ENCODE measurements at places on chromosomes 4 and X.

DNA sequence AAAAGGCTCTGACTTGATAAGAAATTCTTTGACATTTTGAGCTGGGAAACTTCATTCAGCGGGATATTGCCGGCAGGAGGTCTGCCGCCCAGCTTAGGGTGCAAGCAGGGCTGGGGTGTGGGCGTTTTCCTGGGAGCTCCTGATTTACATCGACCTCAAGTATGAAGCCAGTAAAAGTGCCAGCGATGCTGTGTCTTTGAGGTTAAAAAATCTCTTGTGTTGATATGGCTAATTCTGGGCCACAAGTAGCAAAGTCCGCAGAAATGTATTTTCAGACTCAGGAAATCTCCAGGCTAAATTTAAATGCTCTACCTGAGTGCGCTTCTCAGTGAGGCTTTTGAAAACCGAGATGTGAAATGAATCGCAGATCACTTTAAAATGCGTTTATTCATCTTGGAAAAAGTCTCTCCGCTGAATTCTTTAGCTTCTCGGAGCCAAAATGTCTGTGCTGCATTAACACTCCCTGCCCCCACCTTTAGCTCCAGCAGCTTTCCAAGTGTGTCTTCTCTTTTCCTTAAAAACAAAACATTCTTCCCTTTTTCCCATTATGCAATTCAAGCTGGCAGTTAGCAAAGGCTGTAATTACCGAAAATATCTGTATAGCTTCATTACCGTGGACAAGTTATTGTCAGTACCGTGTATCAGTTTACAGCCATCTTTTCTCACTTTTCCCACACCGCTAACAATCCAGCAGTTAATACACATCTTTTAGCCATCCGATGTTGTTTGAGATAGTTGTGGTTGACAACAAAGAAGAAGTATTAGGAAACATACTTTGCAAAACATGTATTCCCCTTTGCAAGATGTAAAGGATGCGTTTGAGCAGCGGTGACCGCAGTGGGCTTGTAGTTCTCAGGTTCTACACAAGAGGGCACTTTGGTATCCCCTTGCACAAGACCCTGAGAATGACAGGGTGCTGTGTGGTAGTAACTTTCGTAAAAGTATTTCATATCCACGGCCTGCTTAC lies 136.0 kb upstream of the STX18 start:
- DNase-seq = no peak

DNA sequence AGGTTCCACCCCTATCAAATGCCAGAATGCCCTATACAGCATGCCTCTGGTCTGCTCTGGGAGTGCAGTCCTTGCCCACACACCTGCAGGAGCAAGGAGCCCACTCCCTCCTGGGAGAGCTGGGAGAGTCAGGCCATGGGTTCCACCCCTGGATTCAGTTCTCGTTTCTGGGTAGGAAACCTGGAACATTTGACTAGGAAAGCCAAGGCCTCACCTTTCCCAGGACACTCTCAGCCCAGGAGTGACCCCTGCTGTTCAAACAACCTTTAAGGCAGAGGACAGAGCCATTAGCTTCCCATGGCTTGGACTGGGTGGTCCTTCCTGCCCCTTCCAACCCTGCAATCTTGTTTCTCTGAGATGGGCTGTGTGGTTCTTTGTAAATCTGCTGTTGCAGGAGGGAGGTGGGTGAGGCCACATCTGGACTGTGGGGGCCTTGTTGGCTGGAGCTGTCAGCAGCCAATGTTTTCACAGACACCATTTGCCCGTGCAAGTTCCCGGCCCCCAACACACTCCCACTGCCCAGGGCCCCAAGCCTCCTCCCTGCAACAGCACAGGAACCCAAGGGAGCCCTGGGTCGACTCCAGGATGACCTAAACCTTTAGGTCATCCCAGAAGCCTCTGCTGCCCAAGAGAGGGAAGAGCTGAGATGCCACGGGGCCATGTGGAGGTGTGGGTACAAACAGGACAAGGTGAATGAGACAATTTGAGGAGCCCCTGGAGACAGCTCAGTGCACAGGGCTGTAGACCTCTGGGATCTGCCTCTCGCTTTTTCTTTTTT lies 104.4 kb downstream of the PJA1 start:
- no peak for DNase-seq

GRCh38 chrX:66074920-66075879 lies 35.3 kb upstream of the VSIG4 start:
- DNase-seq = no peak

DNA sequence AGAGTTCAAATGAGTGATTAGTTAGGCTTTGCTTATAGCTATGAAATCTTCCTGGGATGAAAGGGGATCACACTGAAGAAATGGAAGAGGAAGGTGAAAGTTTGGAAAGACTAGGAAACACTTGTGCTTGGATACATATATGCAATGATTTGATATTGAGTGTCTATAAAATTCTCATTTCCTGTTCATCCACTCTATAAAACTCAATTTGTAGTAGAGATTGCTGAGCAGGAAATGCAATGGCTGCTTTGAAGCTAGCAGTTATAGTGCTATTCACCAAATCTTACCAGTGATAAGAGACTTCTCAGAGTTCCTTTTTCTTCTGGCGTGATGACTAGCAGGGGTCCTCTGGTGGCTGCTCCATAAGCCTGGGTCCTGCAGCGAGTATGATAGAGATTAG lies 128.1 kb upstream of the HPF1 start:
- DNase-seq = no peak

DNA sequence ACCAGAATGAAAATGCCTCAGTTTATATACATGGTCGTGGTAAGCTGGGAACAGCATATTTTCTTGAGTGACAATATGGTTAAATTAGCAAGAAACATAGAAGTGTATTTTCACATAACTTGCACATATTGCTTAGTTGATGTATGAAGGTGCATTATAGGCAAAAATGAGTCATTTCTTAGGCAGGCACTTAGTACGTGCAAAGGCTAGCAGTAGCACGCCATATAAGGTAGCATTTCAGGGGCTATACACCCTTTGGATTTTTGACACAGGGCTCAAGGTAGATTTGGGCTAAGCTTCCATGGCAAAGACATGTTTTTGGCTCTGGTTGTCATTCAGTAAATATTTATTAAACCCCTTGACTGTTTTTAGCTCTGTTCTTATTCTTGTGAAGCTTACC lies 33.1 kb downstream of the PCDH7 start:
- no peak for DNase-seq

DNA sequence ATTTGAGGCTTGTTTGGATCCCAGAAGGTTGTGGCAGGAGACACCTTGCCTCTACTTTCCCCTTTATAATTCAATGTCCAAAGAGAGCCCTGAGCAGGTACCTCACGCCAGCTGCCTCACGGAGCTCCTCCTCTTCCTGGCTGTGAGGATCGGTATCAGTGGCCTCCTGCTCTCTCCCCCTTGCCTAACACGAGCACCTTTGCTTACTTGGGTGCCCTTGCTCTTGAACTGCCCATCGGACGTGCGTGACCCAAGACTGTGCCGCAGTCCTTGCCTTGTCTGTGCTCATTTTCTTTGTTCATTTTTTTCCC lies 27.8 kb upstream of the MSANTD1 start:
- DNase-seq = no peak

GRCh38 chr4:109079201-109079600 lies 223.3 kb downstream of the COL25A1 start:
- no peak for DNase-seq

DNA sequence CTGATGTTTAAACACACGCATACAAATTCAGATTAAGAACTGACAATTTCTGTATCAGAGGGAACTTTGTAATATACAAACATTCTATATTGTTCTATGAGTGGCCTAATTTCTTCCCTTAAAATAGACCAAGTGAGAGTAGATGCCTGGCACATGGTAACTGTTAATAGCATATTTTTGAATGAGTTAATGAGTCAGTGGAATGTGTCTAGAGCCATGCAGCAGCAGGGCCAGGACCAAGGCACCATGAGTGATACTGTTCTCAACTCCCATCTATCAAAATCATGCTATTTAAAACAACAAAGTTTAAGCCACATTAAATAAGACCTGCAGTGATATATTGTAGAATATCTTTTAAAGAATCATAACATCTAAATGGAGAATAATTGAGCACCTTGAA lies 98.3 kb downstream of the ARHGAP24 start:
- no peak for DNase-seq

- DNase-seq = no peak
Measured at GRCh38 chr4:1047106-1047975, 35.9 kb downstream of the FGFRL1 start.

- DNase-seq = no peak
Measured at GRCh38 chr4:167230744-167231143, 3.5 kb downstream of the SPOCK3 start.

DNA sequence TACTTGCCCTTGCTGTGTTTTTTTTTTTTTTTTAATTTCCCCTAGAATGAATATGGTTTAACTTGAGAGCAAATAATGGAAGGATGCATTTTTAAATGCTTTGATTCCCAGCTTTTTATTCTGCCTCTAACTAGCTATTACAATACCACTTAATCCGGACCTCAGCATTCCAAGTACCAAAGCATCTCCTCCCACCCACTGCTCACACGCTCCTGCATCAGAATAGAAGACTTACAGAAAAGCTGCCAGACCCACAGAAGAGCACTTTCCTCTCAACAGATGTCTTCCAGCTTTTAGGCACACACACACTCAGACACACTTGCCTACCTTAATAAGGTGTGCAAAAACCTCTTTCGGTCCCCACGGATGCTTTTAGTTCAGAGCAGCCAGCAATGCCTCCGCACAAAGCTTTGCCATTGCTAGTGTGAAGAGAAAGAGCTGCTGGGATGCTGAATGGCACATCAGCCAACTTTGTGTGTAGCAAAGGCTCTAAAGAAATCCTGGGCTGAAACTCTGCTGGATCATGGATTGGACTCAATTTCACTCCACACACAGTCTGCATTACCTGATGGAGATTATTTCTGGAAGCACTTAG lies 1056.2 kb downstream of the DMD start:
- peak; percentile 51 for DNase-seq

DNA sequence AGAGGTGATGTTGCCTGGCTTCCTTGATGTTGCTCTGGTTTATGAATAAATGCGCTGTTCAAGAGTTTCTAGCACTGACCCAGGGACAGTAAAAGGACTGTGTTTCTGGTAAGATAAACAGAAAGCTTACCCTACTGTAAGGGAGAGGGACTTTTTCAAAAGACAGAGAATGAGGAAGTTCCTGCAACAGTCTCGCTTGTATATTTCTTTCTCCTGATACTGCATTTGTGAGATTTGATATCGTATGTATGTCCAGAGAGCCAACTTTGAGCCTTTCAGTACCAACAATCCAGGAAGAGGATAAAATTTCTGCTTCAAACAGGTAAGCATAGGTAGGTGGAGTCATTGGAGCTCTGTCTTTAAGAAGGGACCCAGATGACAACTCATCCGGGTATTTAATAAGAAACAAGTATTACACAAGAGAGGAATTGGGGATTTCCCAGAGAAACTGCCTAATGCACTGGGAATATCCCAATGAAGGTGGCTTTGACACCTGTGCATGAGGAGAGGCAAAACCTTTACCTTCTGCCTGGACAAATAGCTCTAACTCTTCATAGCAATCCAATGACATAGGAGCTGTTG lies 773 bp downstream of the DAPP1 start:
- DNase-seq = no peak

DNA sequence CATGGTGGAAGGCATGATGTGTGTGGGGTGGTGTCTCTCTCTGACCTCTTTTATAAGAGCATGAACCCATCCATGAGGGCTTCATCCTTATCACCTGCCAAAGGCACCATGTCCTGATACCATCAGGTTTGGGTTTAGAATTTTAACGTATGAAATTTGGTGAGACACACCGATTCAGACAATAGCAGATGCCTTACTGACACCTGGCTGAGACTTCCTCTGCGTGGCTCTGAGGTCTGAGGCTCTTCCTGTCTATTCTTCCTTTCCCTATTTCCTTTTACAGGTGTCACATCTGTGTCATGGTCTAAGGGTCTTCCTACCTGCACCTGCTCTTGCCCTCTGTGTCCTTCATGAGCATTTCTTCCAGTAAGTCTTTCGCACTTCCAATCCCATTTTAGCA lies 320.7 kb upstream of the CLNK start:
- DNase-seq = no peak

DNA sequence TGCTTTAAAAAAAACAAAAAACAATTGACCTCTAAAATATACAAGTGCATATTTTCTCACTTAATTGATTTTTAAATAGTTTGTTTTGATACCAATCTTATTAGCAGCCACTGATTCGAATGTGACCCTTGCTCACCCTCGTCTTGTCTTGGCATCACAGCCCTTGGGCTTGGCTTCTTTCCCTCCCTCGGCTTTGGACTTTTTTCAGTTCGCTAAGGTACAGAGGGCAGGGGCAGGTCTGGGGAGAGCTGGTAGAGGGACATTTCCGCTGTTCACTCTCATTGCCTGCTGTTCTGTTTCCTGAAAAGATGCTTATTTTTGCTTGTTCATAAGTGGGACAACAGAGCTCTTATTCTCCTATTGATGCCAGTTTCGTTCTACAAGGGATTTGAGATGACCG lies 88.5 kb upstream of the RPS6KA3 start:
- no peak for DNase-seq

DNA sequence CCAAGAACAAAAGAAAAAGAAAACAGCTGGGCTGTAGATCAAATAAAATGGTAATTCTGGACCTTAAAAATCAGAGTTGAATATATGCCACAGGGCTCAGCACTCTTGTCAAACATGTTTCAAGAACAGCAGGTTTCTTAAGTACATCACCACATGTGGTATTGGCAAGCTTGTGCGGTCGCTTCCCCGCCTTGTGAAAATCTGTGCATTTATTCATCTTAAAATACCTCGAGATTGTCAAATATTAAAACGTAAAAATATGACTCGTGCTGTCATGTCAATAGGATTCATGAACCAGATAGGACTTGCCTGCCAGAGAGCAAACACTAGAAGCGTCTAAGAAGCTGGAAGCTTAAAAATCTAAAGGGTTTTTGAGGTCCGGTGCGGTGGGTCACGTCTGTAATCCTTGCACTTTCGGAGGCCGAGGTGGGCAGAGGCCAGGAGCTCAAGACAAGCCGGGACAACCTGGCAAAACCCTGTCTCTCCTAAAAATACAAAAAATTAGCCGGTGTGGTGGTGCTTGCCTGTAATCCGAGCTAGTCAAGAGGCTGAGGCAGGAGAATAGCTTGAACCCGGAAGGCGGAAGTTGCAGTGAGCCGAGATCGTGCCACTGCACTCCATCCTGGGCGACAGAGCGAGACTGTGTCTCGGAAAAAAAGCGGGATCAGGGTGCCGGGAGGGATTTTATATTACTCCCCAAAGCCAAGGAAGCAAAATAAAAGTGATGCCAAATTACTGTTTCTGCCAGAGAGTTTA lies 40.2 kb upstream of the TMEM154 start:
- DNase-seq = no peak
